NCI-H526 (cell line): ENCODE measurements at places on chromosomes 2 and 18.

DNA sequence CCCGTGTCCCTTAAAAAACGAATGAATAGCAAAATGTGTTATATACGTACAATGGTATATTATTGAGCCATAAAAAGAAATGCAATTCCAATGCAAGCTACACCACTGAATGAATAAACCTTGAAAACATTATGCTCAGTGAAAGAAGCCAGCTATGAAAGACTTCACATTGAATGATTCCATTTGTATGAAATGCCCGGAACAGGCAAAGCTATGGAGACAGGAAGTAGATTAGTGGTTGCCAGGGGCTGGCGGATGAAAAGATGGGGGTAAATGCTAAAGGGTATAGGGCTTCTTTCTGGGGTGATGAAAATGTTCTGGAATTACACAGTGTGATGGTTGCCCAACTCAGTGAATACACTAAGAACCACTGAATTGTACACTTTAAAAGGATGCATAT is 113.3 kb downstream of the NOL10 start:
- no peak for DNase-seq

DNA sequence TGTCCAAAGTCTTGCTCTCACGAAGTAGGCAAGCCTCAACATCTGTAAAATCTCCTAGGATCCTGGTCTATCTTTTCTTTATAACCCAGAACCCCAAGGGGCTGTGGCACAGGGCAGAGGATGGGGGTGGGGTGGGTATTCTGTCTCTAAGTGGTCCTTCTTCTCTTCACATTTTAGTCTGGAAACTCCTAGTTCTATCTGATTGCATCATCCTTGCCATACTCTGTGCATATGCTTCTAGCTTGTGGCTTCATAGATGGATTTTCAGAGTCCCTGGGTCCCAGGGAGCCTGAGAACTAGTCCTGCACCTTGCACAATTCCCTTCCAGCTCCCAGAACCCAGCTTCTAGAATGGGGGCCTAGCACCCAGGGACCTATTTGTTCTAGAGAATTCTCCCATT is 52.5 kb downstream of the RNF152 start:
- DNase-seq: no peak

- DNase-seq: no peak
These were observed 14.2 kb downstream of the ACTG2 start for GRCh38 chr2:73906847-73907505.

DNA sequence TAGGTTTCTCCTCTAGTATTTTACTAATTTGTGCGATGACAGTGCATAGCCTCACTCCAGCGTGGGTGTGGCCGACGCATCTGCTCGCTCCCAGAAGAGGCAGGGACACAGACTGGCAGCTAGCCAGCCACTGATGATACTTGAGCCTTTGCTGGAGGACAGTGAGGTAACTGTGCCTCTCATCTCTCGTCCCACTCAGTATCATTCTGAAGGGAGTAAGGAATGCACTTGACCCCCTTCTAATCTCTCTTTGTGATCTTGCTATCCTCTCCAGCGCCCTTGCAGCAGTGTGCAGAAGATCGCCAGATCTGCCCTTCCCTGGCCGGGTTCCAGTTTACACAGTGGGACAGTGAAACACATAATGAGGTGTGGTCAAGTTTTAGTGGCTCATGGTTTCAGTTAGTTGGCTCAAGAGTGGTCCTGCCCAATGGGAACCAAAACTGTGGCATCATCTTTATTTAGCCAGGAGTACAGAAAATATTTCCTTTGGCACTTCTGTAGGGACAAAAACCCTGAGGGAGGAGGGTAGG is 17.5 kb downstream of the NCAPH start:
- DNase-seq: no peak

DNA sequence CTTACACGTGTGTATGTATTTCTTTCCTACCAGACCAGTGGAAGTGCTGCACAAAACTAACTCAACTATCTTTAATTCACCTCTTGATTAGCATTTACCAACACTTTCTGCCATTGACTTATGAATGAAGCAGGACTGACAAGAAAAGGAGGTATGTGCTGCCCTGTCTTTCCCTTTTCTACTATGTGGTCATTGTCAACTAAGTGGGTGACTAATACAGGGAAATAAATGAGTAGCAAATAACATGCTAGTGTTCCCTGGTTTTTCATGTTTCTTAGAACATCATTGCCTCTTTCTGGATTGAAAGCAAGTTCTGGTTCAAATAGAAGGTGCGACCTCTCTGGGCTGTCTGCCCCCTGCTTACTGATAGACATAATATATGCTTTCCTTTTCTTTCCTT is 58.0 kb downstream of the LINC00305 start:
- DNase-seq: no peak

- DNase-seq: no peak
These were observed 4.3 kb downstream of the TNP1 start for GRCh38 chr2:216855605-216856004.

DNA sequence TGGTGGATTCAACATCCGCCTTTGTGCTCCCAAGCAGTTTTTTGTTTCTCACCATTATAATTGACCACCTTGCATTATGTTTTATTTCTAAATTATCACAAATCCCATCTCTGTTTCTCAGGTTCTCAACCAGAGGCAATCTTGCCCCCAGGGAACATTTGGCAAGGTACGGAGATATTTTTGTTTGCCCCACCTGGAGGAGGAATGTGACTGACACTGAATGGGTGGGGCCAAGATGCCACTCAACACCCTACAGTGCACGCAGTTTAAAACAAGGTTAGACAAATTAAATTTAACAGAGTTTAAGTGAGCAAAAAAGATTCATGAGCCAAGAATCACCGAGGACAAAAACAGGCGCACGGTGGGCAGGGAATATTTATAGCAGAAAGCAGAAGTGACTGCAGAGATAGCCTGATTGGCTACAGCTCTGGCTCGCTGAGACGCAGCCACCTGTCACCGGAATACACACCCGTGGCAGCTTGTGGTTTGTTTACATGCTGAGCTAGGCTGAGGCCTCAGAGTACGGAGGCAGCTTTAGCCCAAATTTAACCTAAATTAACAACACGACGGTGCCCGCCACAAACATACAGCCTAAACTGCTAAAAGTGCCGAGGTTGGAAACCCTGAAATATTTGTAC is 150.0 kb upstream of the ALKAL2 start:
- no peak for DNase-seq

- no peak for DNase-seq
These were observed 773.0 kb upstream of the HS6ST1 start for GRCh38 chr2:129091620-129092019.

DNA sequence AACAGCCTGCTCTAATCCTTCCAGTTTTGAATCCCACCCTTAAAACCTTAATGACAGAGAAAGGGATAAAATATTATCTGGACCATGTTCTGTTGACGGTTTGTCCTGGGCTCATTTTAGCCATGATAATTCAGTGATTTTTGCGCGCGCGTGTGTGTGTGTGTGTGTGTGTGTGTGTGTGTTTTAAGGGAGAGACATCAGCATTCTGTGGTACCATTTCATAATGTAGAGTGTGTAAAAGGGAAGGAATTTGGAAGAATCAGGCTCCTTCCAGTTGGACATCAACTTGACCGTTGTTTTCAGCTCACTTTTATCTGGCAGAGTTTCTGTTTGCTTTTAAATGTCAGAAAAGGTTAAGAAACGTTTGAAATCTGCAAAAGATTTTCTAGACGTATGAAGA is 535.5 kb downstream of the TNS1 start:
- no peak for DNase-seq

DNA sequence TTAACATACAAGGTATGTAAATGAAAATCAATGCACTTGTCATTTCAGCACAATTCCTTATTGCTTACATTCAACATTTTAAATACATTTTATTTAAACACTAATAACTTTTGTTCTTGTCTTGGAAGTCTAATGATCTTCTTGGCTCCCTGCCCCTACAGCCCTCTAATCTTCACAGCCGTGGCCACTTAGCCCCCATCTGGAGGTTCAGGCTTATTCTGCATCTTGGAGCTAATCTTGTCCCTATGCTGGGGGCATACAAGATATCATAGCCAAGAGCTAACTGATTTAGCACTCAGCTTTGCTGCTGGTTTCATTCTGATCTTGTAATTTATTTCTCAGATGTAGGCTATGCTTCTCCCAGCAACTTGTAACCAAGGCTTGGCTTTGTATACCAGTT is 140.8 kb downstream of the TMEFF2 start:
- DNase-seq: no peak
